ENCODE measurements at places on chromosomes 3 and 15.

GRCh38 chr3:97515076-97515475 is 249.5 kb upstream of the ARL6 start:
- no peak for DNase-seq

GRCh38 chr15:84992157-84992944 is 10.7 kb downstream of the PDE8A start:
- peak; percentile 49 for DNase-seq

GRCh38 chr3:12772462-12772861 is 13.4 kb upstream of the TMEM40 start:
- DNase-seq: no peak

GRCh38 chr3:194610689-194611088 is 22.5 kb downstream of the TMEM44 start:
- DNase-seq: no peak

- peak; percentile 54 for DNase-seq
Observed at GRCh38 chr3:186705882-186706780, 11.0 kb upstream of the KNG1 start.

DNA sequence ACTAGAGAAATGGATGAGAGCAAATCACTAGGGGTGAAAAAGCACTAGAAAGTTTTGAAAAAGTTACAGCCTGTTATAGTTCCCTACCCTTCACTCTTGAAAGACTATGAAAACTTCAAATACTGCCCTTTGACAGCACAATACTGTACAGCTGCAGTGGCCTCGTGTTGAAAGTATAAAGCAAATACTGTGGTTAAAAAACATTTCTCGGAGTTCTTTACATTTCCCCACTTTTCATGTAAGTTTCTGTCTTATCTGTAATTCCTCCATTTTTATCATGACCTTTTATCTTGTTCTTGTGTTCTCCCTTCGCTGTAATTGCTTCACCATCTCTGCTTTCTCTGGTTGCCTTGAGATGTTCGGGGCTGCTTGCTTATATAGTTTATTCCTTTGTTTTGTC is 423.8 kb upstream of the CFAP20DC start:
- DNase-seq: no peak

DNA sequence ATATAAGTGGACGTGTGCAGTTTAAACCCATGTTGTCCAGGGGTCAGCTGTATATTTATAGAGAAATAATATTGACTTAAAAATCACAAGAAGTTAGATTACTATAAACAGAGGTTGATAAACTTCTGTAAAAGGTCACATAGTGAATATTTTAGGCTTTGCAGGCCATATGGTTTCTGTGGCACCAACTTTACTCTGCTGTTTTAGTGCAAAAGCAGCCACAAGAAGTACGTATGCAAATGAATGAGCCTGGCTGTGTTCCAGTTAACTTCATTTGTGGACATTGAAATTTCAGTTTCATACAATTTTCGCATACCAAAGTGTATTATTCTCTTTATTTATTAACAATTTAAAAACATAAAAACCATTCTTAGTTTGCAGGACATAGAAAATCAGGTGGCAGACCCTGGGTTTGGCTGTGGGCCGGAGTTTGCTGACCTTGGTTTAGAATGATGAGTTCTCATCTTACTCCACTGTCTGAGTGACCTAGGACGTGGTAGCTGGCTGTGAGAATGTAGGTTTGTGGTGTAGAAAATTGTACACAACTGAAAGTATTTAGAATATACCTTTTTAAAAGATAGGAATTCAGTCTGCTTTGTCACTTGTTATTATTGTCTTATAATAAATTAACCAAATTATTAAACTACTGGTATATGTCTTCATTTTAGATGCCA is 16.3 kb downstream of the FAN1 start:
- DNase-seq: no peak

- DNase-seq: no peak
Observed at GRCh38 chr3:114452256-114452655, 158.4 kb downstream of the TIGIT start.

- no peak for DNase-seq
Observed at GRCh38 chr3:143427631-143428030, 308.1 kb downstream of the CHST2 start.

DNA sequence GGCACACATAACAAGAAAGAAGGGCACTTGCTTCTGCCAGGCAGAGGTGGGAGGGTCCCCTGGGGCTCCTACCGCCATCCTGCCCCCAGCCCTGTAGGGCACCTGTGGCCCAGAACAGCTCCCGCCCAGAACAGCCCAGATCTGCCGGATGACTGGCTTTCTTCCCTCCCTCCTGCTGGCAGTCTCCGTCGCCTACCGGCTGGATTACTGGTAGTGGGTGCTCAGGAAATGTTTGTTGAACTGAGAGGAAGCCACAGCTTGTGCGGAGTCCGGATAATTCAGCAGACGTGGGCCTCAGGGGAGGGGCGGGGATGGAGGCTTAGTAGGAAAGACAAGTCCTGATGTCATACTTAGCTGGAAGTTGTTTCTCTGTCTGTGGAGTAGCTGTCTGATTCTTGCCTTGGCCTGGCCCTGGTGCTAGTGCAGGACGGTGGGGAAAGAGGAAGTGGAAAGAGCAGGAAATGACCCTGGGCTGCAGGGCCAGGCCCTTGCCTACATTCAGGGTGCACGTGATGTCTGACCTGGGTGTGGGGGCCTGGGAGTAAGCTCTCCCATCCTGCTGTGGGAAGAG is 6.7 kb downstream of the CCDC9B start:
- DNase-seq: no peak

DNA sequence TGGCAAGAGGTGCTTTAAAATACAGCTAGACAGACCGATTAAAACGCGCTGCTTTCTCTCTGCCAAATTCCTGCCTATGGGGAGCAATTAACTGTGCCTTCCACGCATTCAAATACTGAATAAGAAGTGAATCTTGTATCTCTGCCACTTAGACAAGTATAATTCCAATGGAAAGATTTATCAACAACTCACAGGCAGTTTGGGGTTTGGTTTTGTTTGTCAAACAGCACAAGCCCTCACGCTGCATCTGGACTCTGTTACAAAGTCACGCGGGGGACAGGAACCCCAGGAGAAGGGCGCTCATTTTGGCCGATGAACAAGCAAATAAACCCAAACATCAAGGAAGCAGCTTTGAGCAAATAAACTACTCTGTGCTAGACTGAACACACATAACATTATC is 61.8 kb upstream of the TMCO5A start:
- no peak for DNase-seq

GRCh38 chr3:140292170-140292569 is 357.2 kb downstream of the CLSTN2 start:
- no peak for DNase-seq

- DNase-seq: no peak
Observed at GRCh38 chr15:92149029-92149428, 244.7 kb upstream of the ST8SIA2 start.

DNA sequence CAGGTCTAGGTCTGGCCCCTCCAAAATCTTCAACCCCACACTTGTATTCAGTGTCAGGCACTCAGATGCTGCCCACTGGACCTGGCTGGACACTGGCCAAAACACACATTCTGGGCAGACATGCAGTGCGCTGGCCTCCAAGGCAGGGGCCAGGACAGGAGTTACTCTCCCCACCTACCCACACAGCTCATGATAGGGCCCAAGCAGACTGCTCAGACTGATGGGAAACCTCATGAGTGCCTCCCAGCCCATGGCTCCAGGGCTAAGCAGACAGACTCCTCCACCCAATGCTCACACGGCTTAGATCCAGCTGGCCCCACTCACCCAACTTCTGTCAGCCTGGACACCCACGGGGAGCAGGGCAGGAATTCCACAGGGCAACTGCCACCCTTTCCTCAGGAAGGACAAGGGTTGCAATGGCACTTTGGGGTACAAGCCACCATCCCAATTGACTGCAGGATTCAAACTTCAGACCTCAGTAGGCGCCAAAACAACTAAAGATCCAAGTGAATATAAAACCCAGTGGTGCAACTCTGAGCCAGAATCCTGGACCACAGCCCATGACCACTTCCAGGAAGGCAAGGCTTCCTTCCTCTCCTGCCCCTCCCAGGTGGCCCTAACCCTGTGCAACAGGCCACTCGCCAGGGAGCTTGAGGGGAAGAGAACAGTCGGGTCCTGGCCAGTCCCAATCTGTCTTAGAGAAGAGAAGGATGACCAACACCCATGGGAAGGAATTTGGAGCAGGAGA is 1.4 kb downstream of the LTF start:
- DNase-seq: no peak

DNA sequence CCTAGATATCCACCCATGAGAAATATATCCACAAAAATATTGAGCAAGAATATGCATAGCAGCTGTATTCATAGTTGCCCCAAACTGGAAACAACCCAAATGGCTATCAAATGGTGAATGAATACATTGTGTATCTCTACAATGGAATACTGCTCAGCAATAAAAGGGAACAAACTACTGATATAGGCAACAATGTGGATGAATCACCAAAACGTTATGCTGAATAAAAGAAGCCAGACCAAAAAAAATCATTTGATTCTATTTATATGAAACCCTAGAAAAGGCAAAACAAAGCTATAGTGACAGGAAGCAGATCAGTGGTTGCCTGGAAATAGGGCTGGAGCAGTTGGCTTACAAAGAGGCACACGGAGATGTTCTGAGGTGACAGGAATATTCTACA is 15.5 kb upstream of the CMTM7 start:
- no peak for DNase-seq

DNA sequence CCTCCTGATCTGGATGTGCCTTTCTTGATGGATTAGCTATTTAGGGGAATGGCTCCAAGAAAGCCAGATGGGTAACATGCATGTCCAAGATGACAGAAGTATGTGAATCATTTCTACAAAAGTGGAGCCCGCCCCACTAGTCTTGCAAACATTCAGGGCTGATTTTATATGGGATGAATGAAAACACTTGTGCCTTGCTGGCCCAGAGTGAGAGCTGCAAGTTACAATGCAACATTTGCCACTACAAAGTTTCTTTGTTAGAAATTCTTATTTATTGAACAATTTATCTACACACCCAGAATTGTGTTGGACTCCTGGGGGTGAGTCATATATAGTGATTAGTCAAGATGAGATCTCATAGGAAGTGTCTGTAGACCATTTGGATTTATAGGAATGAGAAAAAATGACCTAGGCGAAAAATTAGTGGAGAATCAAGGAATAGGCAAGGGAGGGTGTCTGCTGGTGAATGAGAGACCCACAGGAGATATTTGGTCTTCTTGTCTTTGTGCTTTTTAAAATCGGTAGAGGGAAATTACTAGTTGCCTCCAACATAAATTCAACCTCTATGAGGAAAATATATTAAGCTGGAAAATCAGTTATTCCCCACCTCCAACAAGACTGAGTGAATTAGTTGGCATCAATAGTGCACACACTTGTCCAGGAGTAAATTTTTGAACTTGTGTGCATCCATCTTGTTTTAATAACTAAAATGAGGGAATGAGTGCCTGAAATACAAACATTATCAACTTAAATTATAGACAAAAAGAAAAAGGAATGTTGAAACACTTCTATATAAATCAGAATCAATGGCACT is 53.5 kb upstream of the DCBLD2 start:
- no peak for DNase-seq

- DNase-seq: peak; percentile 40
Observed at GRCh38 chr3:119508172-119508845, 10.0 kb downstream of the TIMMDC1 start.

GRCh38 chr15:82807920-82808633 is 1.4 kb upstream of the WHAMM start:
- no peak for DNase-seq

GRCh38 chr3:11211531-11212298 is 57.4 kb downstream of the HRH1 start:
- DNase-seq: no peak

- DNase-seq: no peak
Observed at GRCh38 chr3:146044046-146044445, 116.9 kb downstream of the PLOD2 start.

- peak; percentile 37 for DNase-seq
Observed at GRCh38 chr3:182644790-182645433, 148.4 kb upstream of the ATP11B start.

- DNase-seq: no peak
Observed at GRCh38 chr15:45611305-45611704, 23.5 kb upstream of the SQOR start.

- DNase-seq: no peak
Observed at GRCh38 chr3:45670991-45671390, 18.2 kb upstream of the SACM1L start.

- DNase-seq: no peak
Observed at GRCh38 chr3:192570821-192571791, 156.2 kb downstream of the FGF12 start.
